ENCODE measurements at places on chromosomes 3 and 15.

GRCh38 chr3:139518926-139519842, 20.4 kb downstream of the RBP1 start:
- DNase-seq, result no peak

- no peak for DNase-seq
Measured at GRCh38 chr15:31273258-31273941, 53.2 kb upstream of the KLF13 start.

DNA sequence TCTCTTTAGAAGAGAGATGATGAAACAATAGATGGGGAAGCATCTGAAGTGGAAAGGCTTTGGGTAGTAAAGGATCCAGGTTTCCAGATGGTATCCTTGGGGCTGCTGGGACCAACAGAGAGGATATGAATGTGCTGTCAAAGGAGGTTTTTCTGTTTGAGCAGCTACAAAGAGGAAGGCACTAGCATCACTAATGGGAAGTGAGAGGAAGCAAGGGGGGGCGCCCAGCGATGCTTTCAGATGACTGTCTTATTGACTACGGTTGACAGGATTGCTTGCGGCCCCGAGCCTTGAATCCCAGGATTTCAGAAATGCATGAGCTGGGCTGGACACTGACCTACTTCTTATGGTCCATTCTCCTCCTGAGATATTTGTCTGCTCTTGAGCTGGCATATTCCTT, 103.8 kb upstream of the GALNT15 start:
- DNase-seq, result no peak

- DNase-seq, result no peak
Measured at GRCh38 chr15:88613074-88613944, 7.8 kb upstream of the AEN start.

- DNase-seq, result no peak
Measured at GRCh38 chr15:48643206-48643605, 2.3 kb downstream of the FBN1 start.

Measured in stimulated activated CD4-positive, alpha-beta T cell treated with anti-CD3 and anti-CD28 coated beads, Interleukin-2, amount 100 ng/mL, for 24 hours (primary cell).